MCF 10A (cell line): ENCODE measurements at places on chromosomes 1 and 21. TPM values are rescaled to one million over a fixed set of nuclear protein-coding genes. Genes with fewer than 3 reads are reported as not detected.

GRCh38 chr21:33855190-33855589 lies 60.4 kb downstream of the ATP5PO start:
- no peak for DNase-seq
- H3K36me3 ChIP-seq, result no peaks in the 10 kb centered on the region
- H3K4me1 ChIP-seq, result peaks cover 14% of the 10 kb centered on the region
- H3K27ac ChIP-seq, result no peak overlapping the region
- H3K4me3 ChIP-seq, result no peak overlapping the region

GRCh38 chr1:90591970-90592356 lies 125.1 kb downstream of the BARHL2 start:
- H3K4me1 ChIP-seq, result no peaks in the 10 kb centered on the region
- no peak overlapping the region for H3K27ac ChIP-seq
- DNase-seq, result no peak
- H3K36me3 ChIP-seq, result no peaks in the 10 kb centered on the region

DNA sequence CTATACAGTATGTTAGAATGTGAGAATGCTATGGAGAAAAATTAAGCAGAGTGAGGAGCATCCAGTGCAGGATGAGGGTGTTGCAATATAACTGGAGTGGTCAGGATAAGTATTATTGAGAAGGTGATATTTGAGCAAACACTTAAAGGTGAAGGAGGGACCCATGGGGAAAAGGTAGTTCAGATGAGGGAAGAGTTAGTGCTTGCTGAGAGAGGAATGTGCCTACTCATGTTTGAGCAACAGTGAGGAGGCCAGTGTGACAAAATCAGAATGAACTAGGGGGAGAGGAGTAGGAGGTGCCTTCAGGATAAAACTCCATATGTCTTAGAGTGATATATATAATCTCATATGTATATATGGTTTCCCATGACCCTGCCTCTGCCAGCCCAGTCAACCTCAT lies 6.2 kb upstream of the TRIM45 start:
- H3K4me1 ChIP-seq, result peaks cover 11% of the 10 kb centered on the region
- H3K27ac ChIP-seq, result no peak overlapping the region
- DNase-seq, result no peak
- H3K36me3 ChIP-seq, result no peaks in the 10 kb centered on the region
- H3K4me3 ChIP-seq, result no peak overlapping the region

DNA sequence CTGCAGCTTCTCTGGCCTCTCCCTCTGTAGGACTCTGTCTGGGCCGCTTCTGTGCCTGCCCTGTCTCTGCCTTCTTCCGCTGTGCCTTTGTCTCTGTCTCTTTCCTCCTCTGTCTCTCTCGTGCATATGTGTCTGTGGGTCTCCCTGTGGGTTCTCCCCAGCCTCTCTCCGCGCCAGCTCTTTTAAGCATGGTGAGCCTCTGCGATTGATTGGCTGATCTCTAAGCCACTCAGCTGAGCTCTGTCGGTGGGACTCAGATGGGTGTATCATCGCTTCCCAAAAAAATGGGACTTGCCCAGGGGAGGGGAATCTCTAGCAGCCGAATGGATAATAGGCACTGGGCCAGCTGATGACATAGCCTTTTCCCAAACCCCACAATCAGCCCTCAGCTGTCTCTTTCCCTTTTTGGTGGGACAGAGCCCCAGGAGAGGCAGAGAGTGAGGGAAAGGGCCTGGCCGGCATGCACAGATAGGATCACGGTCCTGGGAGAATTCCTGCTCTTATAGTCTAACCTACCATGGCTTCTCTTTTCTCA lies at the start of gene ADAMTS4:
Gene ADAMTS4 (minus strand): TSS at position 158 of the 535 bp plus-strand sequence. CDS start 427 bp downstream, outside the sequence.
- H3K4me3 ChIP-seq, result peak within 1 kb of the TSS; percentile 11
- H3K27ac ChIP-seq, result no peak within 1 kb of the TSS
- H3K27me3 ChIP-seq, result no peaks in the 10 kb centered on the region

DNA sequence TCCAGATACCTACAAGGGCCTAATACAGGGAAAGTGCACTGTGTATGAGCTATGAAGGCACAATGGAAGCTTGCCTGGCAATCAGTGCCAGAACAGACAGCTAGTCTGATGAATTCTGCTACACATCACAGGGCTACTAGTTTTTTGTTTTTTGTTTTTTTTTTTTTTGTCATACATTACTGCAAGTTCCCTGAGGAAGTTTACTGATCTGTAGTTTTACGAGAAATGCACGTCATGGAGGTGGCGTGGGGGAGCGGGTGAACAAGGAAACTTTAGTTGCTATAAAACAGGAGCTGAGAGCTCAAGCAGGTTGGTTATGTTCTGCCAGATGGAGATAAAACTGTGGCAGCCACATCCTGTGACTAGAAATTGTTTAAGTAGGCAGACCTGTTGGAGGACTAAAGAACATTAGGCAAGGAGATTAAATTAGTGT lies 17.7 kb downstream of the PTPRC start:
- peak; percentile 8 for DNase-seq
- H3K4me1 ChIP-seq, result peaks cover 24% of the 10 kb centered on the region
- no peaks in the 10 kb centered on the region for H3K36me3 ChIP-seq
- no peaks in the 10 kb centered on the region for H3K27me3 ChIP-seq

DNA sequence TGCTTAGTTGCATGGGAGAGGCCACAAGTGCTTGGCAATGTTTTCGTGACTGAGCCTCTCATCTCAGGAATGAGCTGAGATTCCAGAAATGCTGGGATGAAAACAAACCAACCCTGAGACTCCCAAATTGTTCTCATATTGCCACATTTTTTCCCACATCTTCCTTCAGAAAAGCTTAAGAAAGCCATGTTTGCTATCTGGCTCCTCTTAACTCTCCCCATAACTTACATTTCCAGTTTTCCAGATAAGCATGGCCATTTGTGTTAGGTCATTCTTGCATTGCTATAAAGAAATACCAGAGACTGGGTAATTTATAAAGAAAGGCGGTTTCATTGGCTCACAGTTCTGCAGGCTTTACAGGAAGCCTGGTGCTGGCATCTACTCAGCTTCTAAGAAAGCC lies 17.2 kb downstream of the DSCAM start:
- H3K27me3 ChIP-seq, result no peaks in the 10 kb centered on the region
- H3K4me3 ChIP-seq, result no peak overlapping the region
- no peak for DNase-seq
- H3K36me3 ChIP-seq, result peaks cover 7% of the 10 kb centered on the region
- no peak overlapping the region for H3K27ac ChIP-seq

DNA sequence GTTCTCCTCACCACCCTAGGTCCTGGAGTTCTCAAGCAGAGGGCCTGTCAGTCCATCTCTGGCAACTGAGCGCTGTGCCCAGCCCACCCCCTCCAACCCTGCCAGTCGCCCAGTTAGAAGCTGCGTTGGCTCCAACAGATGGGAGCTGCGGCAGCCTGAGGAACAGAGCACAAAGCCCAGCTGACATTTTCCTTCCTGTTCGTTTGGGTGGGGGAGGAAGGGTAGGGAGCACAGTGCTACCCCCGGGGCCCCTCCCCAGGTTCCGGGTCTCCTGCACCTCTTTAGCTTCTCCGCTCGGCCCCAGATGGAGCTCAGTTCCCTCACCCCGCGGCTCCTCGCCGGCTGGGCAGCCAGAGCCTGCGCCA lies 1.4 kb downstream of the LRRN2 start:
- no peak for DNase-seq
- no peak overlapping the region for H3K27ac ChIP-seq
- H3K4me3 ChIP-seq, result no peak overlapping the region
- no peaks in the 10 kb centered on the region for H3K4me1 ChIP-seq

DNA sequence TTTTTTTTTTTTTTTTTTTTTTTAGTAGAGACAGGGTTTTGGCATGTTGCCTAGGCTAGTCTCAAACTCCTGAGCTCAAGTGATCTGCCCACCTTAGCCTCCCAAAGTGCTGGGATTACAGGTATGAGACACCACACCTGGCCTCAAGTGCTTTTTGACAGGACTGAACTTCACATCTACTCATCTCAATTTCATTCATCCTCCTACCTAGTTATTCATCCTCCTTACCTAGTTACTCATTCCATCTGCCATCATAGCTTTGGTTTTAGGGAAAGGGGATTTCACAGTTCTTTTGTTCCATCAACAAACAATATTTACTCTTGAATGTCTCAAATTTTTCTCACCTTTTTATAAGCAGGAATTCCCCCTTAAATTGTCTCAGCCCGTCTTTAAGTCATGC lies 38.6 kb upstream of the RALGPS2 start:
- no peaks in the 10 kb centered on the region for H3K27me3 ChIP-seq
- no peak for DNase-seq
- no peak overlapping the region for H3K4me3 ChIP-seq
- H3K36me3 ChIP-seq, result no peaks in the 10 kb centered on the region
- H3K27ac ChIP-seq, result peak overlapping the region; percentile 73

DNA sequence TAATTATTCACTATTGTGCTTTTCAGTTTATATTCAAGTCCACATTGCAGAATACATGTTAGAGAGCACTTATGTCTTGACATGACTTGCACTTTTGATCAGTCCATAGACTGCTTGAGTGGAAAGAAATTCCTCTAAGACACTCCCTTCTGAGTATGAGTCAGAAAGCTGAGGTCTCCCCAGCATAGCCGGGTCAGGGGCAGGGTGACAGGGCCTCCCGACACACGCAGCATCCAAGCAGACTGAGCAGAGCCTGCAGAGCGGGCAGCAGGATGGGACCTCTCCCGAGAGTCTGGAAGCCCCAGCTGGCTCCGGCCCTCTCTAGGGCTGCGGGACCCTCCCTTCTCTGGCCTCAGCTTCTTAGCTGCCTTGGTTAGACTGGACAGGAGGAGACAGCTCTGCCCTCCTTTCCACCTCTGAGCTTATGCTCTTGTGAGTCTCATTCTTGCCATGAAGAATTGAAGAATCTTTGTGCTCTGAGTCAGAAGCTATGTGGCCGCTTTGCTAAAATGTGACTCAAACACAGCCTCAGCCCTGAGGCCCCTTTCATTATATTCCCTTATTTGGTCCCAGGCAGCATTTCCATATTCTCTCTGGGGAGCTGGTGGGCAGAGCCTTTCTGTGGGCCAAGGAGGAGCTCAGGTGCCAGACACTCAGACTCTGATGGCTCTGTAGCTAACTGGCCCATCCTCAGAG lies 11.2 kb upstream of the CAPN2 start:
- peak; percentile 97 for DNase-seq
- H3K27ac ChIP-seq, result peak overlapping the region; percentile 97
- H3K27me3 ChIP-seq, result no peaks in the 10 kb centered on the region
- peaks cover 6% of the 10 kb centered on the region for H3K36me3 ChIP-seq
- H3K4me1 ChIP-seq, result peaks cover 61% of the 10 kb centered on the region

DNA sequence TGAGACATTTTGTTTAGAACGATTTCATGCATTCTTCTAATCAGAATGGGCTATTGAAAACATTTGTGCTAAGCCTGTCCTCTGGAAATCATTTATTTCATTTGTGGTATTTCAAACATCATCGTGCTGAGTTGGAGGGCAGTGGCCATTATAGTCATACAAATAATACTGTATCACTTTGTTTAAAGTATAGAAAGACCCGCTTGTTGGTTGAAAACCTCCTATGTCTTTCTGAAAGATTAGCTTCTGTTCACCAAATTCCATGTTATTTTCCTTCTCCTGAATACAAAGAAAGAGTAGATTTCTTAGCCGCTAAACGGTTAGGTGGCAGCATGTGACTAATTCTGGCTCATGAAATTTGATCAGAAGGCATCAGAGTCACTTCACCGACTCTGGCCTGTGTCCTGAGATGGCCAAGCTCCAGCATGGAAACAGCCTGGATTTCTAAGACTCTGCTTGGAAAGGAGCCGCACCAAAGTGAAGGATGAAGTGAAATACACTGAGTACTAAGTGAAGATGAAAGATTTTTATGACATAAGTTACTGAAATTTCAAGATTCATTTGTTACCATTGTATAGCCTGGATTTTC lies 355.1 kb downstream of the USP25 start:
- no peak overlapping the region for H3K4me3 ChIP-seq
- H3K4me1 ChIP-seq, result peaks cover 2% of the 10 kb centered on the region
- peaks cover 11% of the 10 kb centered on the region for H3K27me3 ChIP-seq
- DNase-seq, result peak; percentile 2

DNA sequence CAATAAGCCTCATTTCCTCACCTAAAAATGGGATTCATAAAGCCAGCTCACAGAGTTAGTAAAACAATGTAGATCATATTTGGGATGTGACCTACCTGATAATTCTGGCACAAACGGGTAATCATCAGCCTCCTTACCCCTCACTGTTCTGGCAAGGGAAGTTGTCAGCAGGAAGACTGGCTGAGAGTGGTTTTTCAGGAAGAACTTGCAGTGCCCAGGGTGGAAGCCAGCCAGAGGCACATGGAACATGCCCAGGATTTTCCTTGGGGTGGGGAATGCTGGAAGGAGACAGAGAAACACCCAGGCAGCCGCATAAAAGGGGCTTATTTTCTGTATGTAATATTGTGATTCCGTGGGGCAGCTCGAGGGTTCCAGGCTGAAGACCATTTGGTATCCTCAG lies 7.7 kb upstream of the SLC5A9 start:
- H3K36me3 ChIP-seq, result no peaks in the 10 kb centered on the region
- no peak overlapping the region for H3K4me3 ChIP-seq
- no peak overlapping the region for H3K27ac ChIP-seq

DNA sequence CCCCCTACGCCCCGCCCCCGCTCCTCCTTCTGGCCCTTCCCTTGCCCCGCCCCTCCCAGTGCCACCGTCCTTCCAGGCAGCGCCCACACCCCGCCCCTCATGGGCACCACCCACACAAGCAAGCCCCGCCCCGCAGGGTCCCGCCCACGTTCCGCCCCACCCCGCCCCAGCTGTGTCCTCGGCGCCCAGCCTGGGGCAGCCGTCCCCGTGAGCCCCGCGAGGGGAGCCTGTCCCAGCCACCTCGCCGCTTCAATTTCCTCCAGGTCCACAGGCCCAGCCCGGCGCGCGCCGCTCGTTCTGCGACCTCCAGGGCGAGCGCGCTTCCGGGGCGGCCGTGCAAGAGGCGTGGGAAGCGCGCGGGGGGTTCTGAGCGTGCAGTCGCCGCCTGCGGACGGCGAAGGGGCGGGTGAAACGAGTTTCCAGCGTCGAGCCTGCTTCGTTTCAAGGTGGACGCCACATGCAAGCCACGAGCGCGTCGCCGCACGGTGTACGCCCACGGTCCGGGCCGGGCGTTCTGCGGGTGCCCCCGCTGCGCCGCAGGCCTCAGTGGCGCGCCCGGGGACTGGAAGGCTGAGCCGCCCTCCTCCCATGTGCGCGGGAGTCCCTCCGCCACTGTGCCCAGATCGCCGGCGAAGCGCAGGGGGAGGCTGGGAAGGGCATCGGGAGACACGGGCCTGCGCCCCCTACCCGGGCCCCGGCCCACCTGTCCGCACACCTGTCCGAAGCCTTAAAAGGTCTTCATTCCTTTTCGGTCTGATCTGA lies 10.8 kb upstream of the FAAP20 start:
- H3K27ac ChIP-seq, result no peak overlapping the region
- H3K4me3 ChIP-seq, result peak overlapping the region; percentile 53
- DNase-seq, result peak; percentile 90
- peaks cover 26% of the 10 kb centered on the region for H3K4me1 ChIP-seq

DNA sequence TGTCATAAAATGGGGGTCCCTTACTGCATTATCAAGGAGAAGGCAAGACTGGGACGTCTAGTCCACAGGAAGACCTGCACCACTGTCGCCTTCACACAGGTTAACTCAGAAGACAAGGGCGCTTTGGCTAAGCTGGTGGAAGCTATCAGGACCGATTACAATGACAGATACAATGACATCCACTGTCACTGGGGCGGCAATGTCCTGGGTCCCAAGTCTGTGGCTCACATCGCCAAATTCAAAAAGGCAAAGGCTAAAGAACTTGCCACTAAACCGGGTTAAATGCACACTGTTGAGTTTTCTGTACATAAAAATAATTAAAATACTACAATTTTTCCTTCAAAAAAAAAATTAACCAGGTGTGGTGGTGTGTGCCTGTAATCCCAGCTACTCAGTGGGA lies 22.1 kb downstream of the RASSF5 start:
- DNase-seq, result no peak
- no peaks in the 10 kb centered on the region for H3K36me3 ChIP-seq
- H3K4me3 ChIP-seq, result no peak overlapping the region
- H3K4me1 ChIP-seq, result peaks cover 18% of the 10 kb centered on the region

ANKRD13C gene
- 17.8 and 18.9 TPM in 2 replicates for total RNA-seq

SGIP1 gene
- not detected in 2 replicates for total RNA-seq

TEX35 gene
- not detected in 2 replicates for total RNA-seq

WNT2B gene
- 0.75 and 1.7 TPM in 2 replicates for total RNA-seq
